Stimulated activated CD4-positive, alpha-beta T cell treated with anti-CD3 and anti-CD28 coated beads, Interleukin-1b, Interleukin-23, amount 100 ng/mL, for 24 hours (primary cell): ENCODE measurements at places on chromosomes 11 and 22.

- no peak for DNase-seq
Measured at GRCh38 chr11:124122123-124122522, 6.9 kb downstream of the VWA5A start.

GRCh38 chr11:66686100-66686785 is 8.6 kb upstream of the RBM4B start:
- DNase-seq = no peak

DNA sequence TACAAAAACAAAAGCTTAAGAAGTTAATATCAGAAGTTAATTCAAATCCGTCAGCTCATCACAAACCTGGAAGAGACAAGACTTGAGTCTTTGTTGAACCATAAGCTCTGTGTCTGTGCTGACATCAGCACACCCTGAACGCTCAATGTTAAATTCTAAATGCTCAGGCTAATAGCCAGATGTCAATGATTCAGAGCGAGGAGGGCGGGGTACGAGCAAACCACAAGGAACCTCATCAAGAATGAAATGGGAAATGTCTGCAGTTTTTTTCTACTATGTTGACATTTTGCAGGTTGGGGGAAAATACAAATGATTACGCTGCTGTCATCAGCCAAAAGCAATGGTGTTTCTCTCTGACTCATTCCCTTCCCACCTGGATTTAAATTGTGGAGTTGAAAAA is 1057.2 kb downstream of the NTM start:
- no peak for DNase-seq

- DNase-seq = no peak
Measured at GRCh38 chr11:12157241-12157661, 46.9 kb downstream of the MICAL2 start.

DNA sequence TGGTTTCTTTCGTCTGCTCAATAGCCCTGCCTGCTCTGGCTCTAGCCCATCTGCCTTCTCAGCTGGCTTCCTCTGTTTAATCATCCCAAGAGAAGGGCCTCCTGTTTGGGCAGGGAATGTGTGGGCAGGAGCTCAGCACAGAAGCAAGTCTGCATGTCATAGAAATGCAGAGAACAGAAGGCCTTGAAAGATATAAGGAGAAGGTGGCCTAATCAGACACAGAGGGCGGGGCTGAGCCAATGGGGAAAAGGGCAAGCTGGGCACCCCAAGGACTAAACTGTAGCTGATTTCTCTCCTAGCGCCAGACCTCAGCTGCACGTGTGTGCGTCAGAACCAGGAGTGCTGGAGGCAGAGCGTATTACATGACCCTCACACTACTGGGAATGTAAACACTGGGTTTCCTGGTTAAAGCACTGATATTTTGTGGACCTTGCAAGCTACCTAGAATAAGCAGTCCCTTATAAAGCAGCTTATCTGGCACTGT is 7.6 kb upstream of the CCKBR start:
- no peak for DNase-seq

GRCh38 chr11:95375886-95376285 is 144.9 kb upstream of the SESN3 start:
- DNase-seq = no peak

- no peak for DNase-seq
Measured at GRCh38 chr11:125308246-125308645, 143.7 kb downstream of the PKNOX2 start.

DNA sequence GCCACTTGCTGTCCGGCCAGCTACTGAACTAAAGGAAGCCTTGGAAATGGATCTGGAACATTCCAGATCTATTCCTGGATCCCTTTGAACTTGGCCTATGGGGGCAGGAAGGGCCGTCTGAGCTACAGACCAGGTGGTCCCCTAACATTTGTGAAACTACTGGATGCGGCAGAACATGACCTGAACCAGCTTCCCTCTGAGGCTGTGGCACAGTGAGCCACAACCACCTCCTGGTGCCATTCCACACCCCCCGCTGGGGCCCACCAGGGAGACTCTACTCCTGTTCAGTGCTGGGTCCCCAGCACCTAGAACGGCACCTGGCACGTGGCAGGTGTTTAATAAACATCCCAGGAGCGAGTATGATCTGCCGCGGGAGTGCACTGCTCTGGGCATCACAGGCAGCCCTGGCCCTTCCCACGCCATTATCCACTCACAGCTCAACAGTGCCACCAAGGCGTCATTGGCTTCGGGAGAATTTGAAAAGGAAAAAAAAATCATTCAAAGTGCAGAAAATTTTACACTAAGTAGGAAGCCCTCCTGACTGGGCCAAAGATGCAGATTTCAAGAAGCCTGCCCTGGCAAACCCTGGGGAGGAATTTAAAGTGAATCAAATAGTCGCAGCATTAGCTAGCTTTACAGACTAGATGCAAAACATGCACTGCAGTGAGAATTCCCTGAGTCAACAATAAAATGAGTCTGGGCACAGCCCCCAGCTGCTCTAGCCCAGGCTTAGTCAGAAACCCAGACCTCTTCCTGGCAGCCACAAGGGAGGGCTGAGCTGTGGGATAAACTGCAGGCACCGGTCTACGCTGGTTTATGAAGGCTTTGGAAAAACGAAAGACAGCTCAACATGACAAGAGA is 14.3 kb upstream of the EFCAB6 start:
- no peak for DNase-seq

GRCh38 chr11:83656796-83657330 is 370.7 kb upstream of the CCDC90B start:
- no peak for DNase-seq

DNA sequence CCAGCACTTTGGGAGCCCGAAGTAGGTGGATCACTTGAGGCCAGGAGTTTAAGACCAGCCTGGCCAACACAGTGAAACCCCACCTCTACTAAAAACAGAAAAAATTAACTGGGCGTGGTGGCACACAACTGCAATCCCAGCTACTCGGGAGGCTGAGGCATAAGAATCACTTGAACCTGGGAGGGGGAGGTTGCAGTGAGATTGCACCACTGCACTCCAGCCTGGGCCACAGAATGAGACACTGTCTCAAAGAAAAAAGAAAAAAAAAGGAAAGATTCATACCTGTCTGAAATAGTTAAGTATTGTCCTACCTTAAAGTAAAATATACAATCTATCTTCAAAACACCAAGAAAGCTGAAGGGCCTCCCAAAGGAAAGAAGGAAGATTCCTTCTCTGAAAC is 20.1 kb downstream of the RBFOX2 start:
- DNase-seq = no peak

GRCh38 chr11:126999366-126999765 is 1.2 kb downstream of the KIRREL3 start:
- DNase-seq = no peak

GRCh38 chr11:56700242-56700913 is 1.5 kb downstream of the OR9G1 start:
- no peak for DNase-seq

DNA sequence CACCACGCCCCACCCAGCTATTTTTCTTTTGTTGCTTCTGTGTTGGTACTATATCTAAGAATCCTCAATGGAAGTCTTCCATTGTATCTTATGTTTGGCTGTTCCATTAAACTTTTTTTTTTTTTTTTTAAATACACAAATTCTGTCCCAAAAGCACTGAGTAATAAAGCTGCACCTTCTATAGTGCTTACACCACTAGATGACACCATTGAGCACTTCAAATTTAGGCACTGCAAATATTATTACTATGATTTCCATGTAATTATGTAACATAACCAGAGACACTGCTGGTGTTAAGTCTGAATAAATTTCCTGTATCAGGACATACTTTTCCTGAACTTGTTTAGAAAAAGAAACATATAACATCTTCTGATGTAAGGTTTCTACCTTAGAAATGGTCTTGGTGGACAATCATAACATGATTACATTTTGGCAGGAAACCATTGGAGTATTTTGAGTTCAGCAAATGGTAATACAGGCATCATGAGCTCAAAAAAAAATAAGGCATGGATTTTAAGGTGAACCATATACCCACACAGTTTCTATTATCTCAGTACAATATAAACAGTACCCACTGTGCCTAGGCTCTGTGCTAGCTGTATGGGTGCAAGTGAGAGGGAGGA is 110.5 kb downstream of the ATG16L2 start:
- DNase-seq = no peak

GRCh38 chr22:24504956-24505736 is 10.0 kb downstream of the UPB1 start:
- no peak for DNase-seq

GRCh38 chr11:86947541-86947940 is 7.7 kb downstream of the FZD4 start:
- DNase-seq = no peak

DNA sequence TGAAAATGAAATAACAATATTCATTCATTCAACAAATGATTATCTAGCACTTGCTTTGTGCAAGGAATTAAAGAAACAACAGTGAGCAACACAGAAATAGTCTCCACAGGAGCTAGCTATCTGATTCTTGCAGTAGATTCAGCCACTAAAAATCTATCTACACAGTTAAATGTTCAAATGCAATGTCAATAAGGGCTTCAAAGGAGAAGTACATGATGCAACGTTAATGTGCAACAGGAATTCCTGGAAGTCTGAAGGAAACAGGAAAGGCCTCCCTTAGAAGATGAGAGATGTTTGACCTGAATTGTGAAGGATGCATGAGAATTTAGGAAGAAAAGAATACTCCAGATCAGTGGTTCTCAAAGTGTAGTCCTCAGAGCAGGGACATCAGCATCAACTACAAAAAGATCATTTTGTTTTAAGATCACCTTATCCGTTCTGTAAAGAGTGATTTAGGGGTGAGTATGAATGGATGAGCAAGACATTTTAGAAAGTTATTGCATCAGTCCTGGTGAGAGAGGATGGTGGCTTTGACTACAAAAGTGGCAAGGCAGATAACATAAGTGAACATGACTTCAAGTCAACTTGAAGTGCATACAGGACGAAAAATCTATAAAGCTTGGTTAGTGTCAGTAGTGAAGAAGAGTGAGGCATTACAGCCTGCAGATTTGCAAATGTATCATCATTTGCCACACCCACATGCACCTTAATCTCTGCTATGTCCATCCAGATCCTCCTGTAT is 96.0 kb downstream of the ETS1 start:
- no peak for DNase-seq

GRCh38 chr11:44556735-44557409 is 8.6 kb upstream of the CD82 start:
- DNase-seq = no peak

- no peak for DNase-seq
Measured at GRCh38 chr11:12232817-12233601, 122.6 kb downstream of the MICAL2 start.

DNA sequence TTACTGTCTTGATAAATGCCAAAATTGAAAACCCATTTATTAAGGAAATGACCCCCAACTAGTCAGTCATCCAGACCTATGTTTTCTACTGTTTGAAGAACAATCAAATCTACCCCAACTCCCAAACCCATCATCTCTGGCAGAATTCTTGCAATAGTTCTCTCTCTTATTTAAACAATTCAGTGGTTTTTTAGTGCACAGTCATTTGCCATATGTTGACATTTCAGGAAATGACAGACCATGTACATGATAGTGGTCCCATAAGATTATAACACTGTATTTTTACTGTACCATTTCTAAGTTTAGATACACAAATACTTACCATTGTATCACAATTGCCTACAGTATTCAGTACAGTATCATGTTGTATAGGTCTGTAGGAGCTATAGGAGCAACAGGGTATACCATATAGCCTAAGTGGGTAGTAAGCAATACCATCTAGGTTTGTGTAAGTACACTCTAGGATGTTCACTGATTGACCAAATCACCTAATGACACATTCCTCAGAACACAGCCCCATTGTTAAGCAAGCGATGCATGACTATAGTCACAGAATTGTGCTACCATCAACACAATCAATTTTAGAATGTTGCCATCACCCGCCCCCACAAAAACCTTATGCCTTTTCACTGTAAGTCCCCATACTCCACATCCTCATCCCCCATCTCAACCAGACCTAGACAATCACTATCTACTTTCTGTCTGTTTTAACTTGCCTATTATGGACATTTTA is 41.8 kb downstream of the MMP20 start:
- DNase-seq = no peak

- no peak for DNase-seq
Measured at GRCh38 chr11:26778000-26778757, 56.3 kb upstream of the SLC5A12 start.

DNA sequence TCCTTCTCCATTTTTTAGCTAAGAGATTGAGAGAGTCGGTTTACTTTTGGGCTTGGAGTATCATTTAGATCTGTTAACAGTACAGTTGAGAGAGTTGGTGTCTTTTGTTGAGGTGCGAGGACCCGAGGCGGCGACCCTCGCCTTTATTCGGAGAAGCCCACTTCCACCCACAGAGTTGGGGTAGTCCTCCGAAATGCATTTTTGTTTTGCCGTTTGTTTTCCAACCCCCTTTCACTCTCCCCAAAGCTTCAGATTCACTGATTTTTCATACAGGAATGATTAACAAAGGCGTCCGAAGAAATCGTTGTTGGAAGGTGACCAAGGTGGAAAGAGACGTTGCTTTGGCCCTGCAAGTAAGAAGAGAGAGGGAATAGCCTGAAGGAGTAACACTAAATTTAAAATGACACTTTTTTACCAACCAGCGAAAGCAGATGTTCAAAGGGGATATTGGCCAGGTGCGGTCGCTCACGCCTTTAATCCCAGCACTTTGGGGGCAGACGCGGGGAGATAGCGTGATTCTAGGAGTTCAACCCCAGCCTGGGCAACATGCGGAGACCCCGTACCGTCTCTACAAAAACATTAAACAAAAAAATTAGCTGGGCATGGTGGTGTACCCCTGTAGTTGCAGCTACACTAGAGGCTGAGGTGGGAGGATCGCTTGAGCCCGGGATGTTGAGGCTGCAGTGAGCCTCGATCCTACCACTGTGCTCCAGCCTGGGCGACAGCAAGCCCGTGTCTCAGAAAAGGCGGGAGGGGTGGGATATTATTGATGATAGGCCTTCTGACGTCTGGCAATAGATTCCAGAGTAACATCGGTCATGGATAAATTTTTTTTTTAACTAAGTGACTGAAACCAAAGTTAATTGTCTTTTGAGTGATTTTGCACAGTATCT is 899 bp upstream of the RAB30 start:
- DNase-seq = no peak

GRCh38 chr11:106032861-106033260 is 10.8 kb upstream of the MSANTD4 start:
- DNase-seq = no peak

DNA sequence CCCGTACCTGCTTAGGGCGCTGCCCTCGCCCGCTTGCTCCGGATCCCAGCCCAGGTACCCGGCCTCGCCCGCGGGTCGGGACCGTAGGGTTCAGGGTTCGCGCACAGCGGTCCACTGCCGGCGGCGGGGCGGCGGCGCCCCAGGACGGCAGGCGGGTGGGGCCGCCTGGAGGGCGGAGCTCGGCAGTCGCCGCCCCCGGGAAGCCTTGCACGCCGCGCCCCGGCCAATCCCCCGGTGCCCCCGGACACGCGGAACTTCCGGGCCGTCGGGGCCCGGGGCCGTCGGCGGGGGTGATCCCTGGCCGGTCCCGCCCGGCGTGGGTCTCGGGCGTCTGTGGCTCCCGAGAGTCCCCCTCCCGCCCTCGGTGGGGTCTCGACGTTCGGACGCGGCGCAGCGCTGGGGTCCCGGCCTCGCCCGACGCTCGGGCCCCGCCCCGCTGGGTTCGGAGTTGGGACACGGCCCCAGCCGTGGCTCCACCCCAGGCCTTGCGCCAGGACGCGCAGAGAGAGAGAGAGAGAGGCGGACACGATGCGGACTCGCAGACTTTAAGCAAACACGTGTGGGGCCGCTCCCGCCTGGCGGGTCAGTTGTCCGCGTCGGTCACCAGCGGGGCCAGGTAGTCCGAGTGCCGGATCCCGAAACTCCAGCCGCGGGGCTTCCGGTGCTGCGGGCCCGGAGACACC is at the start of gene TYMP:
TSS of gene TYMP (minus strand) at position 116 of the 683 bp plus-strand sequence. CDS start 303 bp downstream, outside the sequence.
- peak; percentile 69 for DNase-seq

GRCh38 chr22:42769574-42770447 is 49.1 kb upstream of the A4GALT start:
- no peak for DNase-seq
